ENCODE measurements at places on chromosomes 3 and 15.

GRCh38 chr3:47399016-47399415, 18.2 kb downstream of the PTPN23 start:
- DNase-seq, result no peak

DNA sequence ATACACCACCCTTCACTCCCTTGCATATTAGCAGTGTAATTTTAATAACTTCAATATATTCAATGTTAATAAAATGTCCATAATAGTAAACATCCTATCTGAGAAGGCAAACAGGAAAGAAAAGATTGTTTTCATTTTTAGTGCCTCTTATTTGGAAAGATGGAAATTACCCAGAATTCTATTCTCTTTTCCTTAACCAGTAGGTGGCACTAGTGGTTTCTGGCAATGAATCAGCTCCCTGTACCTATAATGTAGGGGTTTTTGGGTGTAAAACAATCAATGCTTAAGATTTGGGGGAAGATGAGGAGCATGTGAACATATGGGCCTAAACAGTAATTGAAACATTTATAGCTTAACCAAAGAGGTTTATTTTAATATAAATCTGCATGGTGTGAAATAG, 5.7 kb upstream of the SEMA6D start:
- DNase-seq, result peak; percentile 32

GRCh38 chr3:20340324-20340928, 154.4 kb upstream of the SGO1 start:
- peak; percentile 56 for DNase-seq

DNA sequence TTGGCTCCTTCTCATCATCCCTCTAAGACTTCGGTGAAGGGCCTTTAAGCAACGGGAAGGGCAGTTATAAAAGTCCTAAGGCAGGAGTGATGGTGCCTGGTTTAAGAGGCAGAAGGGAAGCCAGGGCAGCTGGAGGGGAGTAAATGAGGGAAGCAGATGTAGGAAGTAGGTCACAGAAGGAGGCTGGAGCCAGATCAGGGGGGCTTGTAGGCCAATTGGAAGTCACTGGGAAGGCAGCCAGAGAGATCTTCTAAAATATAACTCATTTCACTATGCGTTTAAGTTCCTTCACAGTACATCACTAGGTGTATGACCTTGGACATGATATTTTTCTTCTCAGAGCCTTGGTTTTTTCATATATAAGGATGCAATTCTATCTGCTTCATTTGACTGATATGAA, 94.7 kb downstream of the MYH15 start:
- no peak for DNase-seq

DNA sequence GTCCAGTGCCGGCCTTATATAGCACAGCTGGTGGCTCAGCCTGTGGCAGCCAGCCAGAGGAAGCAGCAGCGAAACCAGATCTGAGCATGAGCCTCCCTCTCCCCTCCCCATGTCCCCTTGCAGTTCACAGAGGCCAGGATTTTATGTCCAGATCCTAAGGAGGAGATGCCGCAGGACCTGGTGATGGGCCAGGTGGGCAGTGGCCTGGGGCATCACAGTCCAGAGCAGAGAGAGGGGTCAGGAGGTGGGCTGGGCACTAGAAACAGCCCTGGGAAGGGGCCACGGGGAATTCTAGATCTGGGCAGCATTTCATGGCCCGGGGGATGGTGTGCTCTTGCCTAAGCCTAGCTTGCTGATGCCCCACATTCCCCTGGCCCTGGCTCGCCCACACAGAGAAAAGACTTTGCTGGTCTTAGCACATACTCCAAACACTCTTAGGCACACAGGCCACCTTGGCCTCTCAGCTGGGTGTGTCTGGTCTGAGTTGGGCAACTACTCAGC, 259 bp upstream of the CILP start:
- DNase-seq, result peak; percentile 33

DNA sequence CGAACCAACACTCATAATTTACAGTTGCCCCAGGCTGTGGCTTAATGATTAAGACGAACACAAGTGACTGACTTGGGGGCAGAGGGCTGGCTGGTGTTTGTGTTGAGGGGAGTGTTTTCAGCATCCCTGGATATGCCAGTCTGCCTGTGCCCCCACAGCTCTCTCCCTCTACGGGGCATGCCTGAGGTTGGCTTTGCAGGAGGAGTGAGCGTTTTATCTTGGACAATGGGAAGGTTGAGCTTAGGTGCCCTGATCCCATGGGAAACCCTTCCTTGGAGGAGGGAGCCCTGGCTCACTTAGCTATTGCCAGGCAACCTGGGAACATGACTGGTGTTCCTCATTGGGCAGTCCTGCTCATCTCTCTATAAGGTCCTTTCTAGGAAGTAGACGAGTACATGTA, 17.6 kb downstream of the FAM107A start:
- no peak for DNase-seq

DNA sequence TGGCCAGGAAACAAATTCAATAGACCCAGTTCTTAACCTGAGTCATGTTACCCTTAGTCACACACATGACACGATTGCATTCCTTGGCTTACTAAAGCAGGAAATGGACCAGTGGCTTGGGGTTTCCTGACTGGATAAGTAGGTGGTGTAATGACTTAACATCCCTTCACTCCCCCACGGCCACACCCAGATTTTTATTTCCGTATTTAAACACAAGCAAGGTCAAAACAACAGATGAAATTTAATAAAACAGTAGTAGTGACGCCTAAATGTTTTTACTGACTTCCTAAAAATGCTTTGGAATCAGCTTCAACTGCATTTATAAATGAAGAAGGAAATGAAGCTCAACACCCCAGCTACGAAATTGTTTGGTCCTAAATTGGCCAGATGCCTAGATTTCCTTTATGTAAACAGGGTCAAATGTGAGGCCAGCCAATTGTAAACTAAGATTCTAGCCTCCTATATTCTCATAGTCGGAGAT, 324.3 kb downstream of the CHST2 start:
- DNase-seq, result peak; percentile 99

DNA sequence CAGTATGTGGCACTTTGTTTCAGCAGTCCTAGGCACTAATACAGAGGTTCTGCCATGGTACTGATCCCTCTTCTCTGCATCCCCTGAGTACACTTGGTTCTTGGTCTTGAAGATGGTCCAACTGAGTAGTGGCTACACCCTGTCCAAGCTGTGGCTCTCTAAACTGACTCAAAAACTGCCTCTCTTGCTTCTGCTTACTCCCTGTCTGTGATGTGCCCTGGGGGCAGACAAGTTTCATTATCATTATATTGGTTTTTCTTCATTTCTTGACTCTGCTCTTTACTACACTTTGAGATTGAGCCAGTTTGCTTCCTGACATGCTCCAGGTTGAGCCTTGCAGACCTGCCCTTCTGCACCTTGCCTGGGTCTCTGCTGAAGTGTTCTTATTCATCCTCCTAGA, 18.9 kb upstream of the ST3GAL6 start:
- no peak for DNase-seq

DNA sequence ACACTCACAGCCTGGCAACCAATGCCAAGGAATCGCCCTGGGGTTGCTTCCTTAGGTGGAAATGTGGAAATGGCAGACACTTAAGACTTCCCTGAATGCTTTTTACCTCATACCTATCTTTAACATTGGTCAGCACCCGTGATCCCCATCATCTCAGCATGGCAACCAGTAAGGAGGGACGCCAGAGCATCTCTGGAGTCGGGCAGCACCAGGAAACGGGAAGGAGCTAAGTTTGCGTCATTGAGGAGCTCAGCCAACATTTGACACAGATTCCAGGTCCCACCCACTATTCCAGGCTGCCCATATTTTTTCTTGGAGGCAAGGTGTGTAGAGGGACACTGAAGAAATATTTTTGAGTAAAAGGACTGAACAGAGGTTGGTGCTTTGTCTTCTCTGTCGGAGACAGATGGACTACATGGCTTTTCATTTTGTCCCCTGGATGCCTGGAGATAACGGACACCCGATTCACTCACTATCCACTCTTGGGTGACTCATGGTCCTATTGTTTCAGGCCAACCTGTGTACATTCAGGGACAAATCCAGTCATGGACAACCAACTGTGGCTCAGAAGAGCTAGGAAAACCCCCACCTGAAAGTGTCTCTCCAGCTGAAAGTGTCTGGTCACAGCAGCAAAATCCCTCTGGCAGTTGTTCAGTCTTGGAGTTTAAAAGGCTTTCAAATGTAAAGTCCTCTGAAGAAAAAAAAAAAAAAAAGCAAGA, 70.4 kb upstream of the OXTR start:
- DNase-seq, result peak; percentile 45

- DNase-seq, result peak; percentile 2
These were observed 65.6 kb downstream of the WDR72 start for GRCh38 chr15:53693729-53694475.

GRCh38 chr15:93432474-93432873, 343.5 kb upstream of the RGMA start:
- no peak for DNase-seq

GRCh38 chr3:186268616-186269448, 93.2 kb downstream of the DGKG start:
- DNase-seq, result peak; percentile 14

DNA sequence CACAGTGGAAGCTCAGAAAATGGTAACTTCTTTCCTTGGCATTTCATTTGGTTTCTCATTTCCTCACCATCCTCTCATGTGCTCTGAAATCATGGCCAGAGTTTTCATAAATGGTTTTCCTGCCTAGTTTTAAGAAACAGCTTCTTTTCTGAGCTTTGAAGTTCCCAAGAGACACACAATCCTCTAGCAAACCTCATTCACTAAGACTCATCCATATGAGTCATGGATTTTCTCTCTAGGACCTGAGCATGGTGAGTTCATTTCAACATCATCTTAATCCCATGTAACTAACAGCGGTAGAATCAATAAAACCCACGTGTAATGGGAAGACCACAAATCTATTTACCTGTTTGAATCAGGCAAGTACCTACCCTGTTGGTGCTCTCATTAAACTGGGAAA, 274.5 kb upstream of the LRTM1 start:
- DNase-seq, result peak; percentile 58

DNA sequence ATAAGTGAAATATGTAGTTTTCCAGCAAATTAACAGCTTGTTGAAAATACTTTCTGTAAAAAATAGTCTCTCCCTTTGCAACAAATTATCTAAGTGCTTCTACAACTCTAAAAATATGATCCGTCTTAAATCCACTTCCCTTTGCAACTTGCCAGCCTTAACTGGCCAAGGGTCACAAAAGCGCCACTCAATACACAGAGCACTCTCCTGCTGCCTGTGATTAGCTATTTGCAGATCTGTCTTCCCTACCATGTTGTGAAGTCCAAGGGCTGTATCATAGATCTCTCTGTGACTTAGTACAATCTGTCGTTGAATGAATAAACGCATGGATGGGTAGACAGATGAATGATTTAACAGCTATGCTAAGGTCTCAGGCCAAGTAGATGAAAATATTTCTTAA, 76.2 kb downstream of the ITGB5 start:
- no peak for DNase-seq

GRCh38 chr3:117399311-117400078, 689.9 kb downstream of the TUSC7 start:
- peak; percentile 64 for DNase-seq

DNA sequence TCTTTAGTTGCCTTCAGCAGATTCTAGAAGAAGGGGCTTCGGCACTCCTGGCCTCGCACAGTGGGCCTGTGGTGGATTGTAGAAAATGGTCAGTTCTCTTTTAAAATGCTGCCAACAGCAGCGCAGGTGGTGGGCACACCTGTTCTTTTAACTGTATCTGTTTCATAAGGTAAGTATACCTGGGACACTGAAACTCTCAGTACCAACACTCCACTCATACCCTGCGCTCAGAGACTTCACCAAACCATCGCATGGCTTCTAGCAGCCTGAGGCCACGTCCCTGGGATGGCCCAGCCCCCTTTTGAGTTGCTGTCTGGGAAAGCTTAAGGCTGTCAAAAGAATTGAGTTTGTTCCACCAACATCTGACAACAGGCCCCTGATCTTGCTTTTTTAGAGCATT, 56.7 kb upstream of the MCF2L2 start:
- DNase-seq, result no peak

GRCh38 chr15:77904436-77904821, 173.1 kb downstream of the TBC1D2B start:
- no peak for DNase-seq

DNA sequence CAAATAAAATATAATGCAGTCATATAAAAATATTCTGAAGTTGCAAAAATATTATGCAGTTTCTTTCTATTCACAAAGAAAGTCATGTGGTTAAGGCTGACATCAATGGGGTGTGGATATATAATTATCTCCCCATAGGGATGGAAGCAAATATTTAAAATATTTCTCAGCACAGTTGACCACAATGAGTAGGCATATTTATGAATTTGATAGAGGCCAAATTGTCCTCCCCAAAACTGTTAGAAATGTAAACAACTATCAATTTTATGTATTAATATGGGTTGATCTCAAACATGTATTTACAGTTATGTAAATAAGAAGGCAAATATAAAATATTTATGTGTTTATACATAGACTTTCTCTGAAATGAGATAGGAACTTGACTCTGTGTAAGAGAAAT, 246.0 kb upstream of the CBLB start:
- DNase-seq, result peak; percentile 64

- no peak for DNase-seq
These were observed 41.2 kb upstream of the ZNF385D start for GRCh38 chr3:21792176-21792575.

DNA sequence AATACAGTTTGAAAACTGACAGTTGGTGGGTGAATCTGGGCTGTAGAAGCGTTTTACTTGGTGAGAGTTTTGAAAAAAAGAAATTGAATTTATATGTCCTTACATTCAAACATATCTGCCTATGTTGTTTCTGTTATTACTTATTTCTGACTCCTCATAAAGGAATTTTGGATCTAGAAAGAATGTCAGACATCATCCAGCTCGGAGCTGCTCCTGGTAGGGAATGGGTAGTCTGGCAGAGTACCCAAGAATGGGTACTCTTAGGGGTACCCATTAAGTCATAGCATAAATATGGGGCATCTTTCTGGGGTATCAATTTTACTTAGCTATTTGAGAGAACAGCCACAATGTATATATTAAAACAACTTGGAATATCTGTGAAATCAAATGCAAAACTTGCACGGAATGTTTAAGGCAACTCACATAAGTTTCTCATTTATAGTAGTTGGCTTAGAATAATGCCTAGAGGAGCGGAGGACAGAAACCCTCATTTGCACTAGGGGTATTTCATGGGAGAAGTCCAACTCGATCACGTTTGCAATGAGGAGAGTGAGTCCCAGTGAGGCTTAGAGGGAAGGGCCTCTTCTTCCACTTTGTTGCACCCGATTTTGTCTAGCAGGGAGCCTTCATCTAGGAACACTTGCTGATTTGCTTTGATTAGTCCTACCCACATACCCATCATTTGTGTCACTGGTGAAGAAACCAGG, 2.4 kb upstream of the LARP6 start:
- peak; percentile 59 for DNase-seq

DNA sequence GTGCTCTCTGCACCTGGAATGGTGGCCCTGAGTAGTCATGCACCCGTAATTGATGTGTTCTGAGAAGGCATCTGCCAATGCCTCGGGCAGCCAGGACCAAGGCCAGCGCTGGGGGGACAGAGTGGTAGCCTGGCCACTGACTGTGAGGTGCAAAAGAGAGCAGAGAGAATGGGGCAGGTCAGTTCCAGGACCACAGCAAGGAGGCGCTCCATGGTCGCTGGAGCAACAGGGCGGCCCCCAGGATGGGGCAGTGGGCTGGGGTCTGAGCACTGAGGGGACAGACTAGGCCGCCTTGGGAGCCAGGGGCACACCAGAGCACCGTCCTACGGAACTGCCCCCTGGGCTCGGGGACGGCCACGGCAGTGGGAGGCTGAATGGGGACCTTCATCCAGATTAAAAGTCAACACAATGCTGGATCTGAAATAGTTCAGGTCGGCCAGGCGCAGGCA, 48.3 kb upstream of the IQSEC1 start:
- no peak for DNase-seq

- DNase-seq, result no peak
These were observed 16.9 kb downstream of the FAM98B start for GRCh38 chr15:38470816-38471215.
